ENCODE measurements at places on chromosomes 4 and X.

GRCh38 chr4:117654079-117654478 lies 380.2 kb upstream of the NDST3 start:
- DNase-seq: no peak

GRCh38 chr4:88975958-88976774 lies 80.8 kb downstream of the FAM13A start:
- no peak for DNase-seq

GRCh38 chrX:20594985-20595384 lies 328.3 kb upstream of the RPS6KA3 start:
- no peak for DNase-seq

DNA sequence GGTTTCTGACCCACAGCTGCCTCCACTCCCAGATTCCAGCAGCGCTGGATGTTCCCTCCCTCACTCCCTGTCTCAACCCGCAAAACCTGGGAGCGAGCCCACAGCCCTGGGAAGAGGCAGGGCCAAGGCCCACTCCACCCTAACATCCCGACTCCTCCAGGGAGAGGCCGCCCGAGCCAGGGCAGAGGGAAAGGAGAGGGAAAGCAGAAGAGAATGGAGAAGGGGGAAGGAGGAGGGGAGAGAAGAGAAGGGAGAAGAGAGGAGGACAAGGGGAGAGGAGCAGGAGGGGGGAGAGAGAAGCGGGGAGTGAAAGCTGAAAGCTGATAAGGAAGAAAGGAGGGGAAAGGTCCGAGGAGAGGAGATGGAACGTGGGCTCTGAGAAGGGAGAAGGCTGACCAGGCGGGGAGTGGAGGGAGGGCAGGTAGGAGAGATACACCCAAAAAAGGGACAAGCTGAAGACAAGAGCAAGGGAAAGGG lies 120.2 kb upstream of the PJA1 start:
- peak; percentile 71 for DNase-seq

GRCh38 chr4:8279321-8280157 lies 10.0 kb downstream of the HTRA3 start:
- no peak for DNase-seq

- no peak for DNase-seq
Measured at GRCh38 chr4:183118585-183118984, 19.5 kb downstream of the WWC2 start.

- DNase-seq: peak; percentile 4
Measured at GRCh38 chr4:148540622-148541326, 98.6 kb upstream of the NR3C2 start.

- no peak for DNase-seq
Measured at GRCh38 chrX:15664487-15665444, at the start of gene CLTRN. Gene CLTRN (minus strand): TSS chrX:15664805. CDS start chrX:15664775, 30 bp downstream.

DNA sequence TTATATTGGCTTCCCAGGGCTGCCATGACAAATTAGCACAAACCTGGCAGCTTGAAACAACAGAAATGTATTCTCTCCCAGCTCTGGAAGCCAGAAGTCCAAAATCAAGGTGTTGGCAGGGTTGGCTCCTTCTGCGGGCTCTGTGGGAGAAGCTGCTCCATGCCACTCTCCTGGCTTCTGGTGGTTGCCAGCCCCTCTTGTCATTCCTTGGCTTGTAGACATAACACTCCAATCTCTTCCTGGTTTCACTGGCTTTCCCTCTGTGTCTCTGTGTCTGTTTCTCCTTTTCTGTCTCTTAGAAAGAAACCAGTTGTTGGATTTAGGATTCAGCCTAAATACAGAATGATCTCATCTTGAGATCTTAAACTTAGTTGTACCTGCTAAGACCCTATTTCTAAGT lies 85.5 kb downstream of the USP46 start:
- no peak for DNase-seq

DNA sequence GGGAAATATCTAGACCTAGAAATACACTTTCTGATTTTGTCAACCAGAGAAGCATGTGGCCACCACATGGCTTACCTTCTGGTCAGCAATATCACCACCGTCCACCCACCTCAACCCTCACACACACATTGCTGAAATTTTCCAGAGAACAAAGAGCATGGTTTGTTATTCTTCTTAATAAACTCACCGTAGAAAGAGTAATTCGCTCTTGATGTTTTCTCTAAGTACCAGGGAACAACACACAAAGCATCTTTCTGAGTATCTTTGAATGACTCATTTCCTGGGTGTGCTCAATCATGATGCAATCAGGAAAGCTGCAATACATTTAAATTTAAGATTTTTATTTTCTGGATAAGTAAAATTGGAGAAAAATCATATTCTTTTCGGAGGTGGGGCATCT lies 24.7 kb upstream of the LRAT start:
- DNase-seq: no peak

DNA sequence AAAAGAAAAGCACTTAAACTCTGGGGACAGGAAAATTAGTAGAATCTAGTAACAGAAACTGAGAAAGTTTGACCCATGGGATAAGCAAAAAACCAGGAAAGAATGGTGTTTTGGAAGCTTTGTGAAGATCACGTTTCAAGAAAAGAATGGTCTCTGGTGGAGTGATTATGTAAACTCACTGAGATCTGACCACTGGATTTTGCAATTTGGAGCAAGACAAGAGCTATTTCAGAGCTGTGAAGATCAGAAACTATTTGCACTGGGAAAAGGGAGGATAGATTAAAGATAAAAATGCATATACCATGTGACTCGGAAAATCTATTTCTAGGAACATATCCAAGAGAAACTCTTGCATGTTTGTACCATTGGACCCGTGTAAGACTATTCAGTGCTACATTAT lies 4.3 kb downstream of the TMPRSS11D start:
- DNase-seq: no peak

- peak; percentile 61 for DNase-seq
Measured at GRCh38 chr4:56648021-56648823, 32.9 kb downstream of the HOPX start.

All from muscle of arm (tissue), 14 donors.